ENCODE measurements at places on chromosomes 5 and 9.

GRCh38 chr5:10469253-10470050 lies 27.8 kb downstream of the ROPN1L start:
- DNase-seq, result no peak

GRCh38 chr5:67806654-67807438 lies 408.7 kb upstream of the PIK3R1 start:
- DNase-seq, result no peak

DNA sequence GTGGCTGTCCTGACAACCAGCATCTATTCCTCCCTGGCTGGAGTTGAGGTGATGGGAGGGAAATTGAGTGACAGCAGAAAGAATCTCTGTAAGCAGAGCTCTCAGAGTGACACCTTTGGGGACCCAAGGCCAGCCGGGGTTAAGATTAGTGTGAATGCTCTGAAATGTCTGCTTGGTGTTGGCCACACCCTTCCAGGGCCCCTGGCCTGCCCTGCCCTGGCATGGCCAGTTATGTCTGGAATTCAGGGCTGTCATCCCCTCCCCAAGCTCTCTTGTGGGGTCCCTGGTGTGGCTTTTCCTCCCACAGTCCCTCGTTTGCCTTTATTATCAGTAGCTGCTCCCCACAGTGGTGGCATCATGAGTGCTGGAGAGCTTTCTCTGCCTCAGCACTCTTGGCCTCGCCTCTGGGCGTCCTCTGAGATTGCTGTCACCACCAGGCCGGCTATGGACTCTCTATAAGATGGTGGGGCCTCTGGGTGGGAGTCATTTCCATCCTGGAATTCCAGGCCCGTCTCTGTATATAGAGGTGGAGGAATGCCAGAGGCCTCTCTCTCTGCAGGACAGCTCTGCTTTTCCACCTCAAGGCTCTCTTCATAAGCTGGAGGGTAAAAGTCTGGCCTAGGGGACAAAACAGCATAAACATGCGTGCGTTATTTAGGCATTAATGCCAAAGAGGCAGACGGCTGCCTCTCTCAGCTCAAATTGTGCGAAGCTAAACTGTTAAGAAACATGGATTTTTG lies 3.6 kb downstream of the TMEM252 start:
- no peak for DNase-seq

DNA sequence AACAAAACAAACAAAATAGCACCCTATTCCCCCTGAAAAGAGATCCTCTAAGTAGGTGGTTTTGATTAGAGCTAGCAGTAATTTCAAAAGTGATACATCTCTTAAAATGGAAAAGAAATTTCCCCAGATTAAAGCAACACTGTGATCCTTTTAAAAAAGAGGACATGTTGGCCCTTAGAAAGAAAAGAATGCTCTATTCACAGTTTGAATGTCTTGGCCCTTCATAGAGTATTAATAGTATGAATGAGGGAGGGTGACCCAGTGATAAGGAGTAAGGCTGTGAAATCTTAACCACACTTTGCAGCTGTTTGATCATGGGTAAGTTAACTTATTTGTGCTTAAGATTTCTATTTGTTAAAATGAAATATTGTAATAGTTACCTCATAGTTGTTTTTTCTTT lies 467.7 kb upstream of the MEF2C start:
- no peak for DNase-seq

GRCh38 chr5:143524338-143524945 lies 121.0 kb upstream of the NR3C1 start:
- DNase-seq, result no peak

DNA sequence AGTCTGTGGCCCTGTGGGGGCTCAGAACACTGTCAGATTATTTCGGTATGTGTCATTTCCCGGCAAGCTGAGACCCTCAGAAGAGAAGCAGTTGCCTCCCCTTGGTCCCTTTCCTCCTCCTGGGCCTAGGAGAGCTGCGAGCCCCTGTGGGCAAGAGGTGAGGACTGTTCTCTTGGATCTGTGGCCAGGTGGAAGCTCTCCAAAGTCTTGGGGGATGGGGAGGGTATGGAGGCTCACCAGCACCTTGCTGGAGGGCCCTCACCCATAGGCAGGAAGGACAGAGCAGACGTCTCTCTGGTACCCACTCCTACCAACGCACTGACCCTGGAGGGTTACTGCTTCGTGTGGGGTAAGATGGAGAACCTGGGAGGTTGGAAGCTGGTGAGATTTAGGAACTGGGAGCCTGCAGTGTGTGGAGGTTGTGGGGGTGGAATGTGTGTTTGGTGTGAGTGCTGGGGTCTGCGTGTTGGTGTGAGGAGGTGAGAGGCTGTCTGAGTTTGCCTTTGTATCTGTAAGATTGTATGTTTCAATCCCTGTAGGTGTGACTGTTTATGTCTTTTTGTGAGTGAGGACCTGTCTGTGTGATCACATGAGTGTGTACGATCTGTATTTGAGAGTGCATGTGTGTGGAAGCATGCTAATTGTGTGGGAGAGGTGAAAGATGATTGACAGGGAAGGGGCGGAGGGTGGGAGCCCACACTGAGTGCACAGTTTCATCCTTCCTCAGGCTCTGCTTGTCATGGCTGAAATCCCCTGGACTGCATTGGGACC lies 52.4 kb upstream of the PSD2 start:
- DNase-seq, result no peak

- DNase-seq, result no peak
Observed at GRCh38 chr5:130164966-130165365, 260.7 kb downstream of the CHSY3 start.

- DNase-seq, result no peak
Observed at GRCh38 chr5:157857816-157858526, 974 bp downstream of the CLINT1 start.

DNA sequence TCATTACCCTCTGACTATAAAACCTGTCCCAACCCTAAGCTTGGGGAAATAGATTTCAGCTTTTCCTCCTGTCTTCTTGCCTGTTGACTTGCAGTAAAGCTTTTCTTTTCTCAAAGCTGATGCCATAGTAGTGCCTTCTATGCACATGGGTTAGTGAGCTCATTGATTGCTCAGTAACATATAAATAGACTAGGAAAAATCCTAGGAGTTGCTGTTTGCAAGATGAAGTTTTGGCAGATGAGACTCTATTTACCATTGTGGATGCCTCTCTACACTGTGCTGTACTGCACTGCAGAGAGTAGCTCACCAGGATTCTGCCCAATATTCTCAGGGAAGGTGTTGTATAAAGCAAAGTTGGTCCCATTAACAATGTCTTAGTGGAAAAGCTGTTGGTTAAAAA lies 262.7 kb upstream of the CD180 start:
- no peak for DNase-seq

- DNase-seq, result no peak
Observed at GRCh38 chr5:43523662-43524072, 8.7 kb upstream of the C5orf34 start.

GRCh38 chr5:174251305-174252000 lies 205.9 kb downstream of the NSG2 start:
- DNase-seq, result no peak

DNA sequence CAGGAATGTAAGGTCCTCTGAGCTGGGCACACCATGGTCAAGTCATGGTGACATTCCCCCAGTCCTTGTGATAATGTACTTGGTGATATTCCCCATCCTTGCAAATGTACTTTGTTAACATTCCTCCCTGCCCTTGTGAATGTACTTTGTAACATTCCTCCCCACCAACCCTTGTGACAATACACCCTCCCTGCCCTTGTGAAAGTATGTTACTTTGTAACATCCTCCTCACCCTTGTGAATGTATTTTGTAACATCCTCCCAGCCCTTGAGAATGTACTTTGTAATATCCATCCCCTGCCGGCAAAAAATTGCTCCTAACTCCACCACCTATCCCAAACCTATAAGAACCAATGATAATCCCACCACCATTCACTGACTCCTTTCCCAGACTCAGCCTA lies 53.3 kb downstream of the RAPGEF6 start:
- DNase-seq, result no peak

DNA sequence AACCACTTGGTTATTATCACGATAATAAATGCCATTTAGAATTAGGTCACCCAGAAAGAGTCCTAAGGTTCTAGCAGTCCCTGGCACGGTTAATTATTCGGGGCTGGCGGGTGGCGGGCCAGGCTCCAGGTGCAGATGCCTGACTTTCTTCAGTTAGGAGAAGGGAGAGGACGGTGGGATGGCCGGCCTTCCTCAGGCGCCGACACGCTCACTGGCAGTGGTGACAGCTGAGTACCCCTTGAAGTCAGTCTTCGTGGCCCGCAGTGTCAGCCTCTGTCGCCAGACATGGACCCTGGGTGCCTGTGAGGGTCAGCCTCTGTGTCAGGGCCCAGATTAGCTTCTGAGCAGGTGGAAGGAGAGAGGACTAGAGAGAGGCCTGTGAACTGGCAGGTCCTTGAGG lies 21.1 kb upstream of the EXOC3 start:
- no peak for DNase-seq

DNA sequence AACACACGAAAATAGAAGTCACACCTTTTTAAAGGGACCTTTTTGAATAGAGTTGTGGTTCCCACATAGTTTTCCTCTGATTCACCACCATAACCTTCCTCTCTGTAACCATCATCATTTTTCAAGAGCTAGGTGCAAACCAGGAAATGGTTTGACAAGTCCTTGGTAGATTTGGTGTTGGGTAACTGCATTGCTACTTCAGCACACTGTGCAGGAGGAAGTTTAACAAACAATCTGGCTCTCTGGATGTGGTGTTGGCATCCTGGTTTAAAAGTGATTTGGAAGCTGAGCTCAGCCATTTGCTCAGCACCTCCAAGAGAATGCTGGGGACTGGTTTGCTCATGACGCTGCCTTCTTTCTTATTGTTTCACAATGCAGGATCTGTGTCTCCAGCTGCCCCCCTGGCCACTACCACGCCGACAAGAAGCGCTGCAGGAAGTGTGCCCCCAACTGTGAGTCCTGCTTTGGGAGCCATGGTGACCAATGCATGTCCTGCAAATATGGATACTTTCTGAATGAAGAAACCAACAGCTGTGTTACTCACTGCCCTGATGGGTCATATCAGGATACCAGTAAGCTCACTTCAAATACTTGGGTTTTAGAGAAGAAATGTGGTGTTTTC lies 213.1 kb downstream of the RFK start:
- DNase-seq, result no peak

DNA sequence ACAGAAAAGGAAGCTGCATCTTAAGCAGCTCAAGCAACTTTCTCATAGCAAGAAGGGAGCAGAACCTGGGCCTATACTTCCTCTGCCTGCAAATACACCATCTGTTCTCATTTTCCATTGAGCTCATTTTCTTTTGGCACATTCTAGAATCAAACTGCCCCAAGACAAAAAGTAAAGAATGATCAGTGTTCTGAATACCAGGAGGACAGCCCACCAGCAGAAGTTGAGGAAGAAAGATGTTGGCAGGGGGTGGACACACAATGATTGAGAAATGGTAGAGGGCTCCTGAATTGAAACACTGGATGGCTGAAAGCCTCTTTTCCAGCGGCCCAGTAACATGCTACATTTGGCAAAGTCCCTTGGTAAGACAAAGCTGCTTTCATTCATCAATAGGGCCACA lies 171.8 kb downstream of the MED10 start:
- no peak for DNase-seq

GRCh38 chr5:62786099-62786498 lies 207.5 kb downstream of the LRRC70 start:
- DNase-seq, result no peak

- no peak for DNase-seq
Observed at GRCh38 chr5:15959370-15960164, 220.0 kb downstream of the MARCHF11 start.

DNA sequence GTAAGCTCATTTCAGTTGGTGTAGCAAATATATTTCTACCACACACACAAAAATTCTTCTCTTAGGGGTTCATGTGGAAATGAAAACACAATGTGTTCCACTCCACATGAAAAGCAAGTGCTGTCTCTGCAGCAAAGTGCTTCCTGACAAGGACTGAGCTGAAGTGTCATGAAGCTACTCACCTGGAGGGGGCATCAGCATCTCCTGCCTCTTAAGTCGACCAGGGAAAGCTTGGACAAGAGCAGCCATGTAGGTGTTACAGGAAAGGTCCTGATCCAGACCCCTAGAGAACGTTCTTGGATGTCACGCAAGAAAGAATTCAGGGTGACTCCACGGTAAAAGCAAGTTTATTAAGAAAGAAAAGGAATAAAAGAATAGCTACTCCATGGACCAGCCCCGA lies 62.8 kb downstream of the SV2C start:
- DNase-seq, result no peak

DNA sequence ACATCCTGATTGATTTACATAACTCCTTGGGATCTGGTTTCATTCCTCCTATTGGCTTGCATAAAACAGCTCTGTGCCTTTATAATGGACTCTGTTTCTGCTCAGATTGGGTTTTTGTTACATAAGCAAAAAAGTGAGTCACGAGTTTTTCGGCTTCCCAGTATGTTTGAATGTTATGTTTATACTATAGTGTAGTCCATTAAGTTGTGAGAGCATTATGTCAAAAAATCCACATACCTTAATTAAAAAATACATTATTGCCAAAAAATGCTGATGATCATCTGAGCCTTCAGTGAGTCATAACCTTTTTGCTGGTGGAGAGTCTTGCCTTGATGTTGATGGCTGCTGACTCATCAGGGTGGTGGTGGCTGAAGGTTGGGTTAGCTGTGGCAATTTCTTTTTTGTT lies 144.6 kb downstream of the CCDC171 start:
- DNase-seq, result no peak

- no peak for DNase-seq
Observed at GRCh38 chr5:173175523-173175922, 31.2 kb downstream of the BNIP1 start.

GRCh38 chr9:111222757-111223156 lies 107.3 kb downstream of the OR2K2 start:
- no peak for DNase-seq

DNA sequence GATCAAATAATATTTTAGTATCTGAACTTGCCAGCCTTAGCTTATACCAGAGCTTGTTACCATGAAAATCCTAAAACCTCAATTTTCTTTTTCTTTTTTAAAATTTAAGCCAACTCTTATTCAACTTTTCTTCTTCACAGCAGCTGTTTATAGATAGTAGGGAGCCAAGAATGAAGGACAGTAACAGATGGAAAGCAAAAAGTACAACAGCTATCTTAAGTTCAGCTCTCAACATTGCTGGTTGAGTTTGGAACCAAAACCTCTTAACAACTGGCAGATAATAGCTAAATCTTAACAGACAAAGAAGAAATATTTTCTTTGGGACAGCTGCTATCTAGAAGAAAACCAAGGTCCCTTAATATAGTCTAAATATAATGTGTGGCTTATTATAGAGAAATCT lies 74.7 kb downstream of the PJA2 start:
- DNase-seq, result no peak

DNA sequence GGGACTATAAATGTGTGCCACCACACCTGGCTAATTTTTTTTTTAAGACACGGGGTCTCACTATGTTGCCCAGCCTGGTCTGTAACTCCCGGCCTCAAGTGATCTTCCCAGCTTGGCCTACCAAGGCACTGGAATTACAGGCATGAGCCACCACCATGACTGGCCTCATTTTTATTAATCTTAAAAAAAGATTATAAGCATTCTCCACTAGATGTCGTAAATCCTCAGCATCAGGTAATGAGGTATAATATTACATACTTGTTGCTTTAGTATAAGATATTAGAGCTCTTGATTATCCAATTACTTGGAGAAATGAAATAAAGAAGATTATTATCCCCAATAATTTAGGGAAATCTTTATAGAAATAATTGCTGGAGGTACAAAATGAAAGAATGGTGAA lies 78.2 kb upstream of the HTR1A start:
- DNase-seq, result no peak

- DNase-seq, result no peak
Observed at GRCh38 chr5:158233735-158234322, 374.9 kb upstream of the CLINT1 start.

Data from C1 segment of cervical spinal cord (tissue), 14 donors.